ENCODE measurements at places on chromosomes 3 and 15. TPM values are rescaled to one million over a fixed set of nuclear protein-coding genes. Genes with fewer than 3 reads are reported as not detected.

MESP2 gene
- not detected for total RNA-seq

TEX55 gene
- 0.10 TPM for total RNA-seq

FANCD2OS gene
- not detected for total RNA-seq

LRRC31 gene
- total RNA-seq: not detected

DNA sequence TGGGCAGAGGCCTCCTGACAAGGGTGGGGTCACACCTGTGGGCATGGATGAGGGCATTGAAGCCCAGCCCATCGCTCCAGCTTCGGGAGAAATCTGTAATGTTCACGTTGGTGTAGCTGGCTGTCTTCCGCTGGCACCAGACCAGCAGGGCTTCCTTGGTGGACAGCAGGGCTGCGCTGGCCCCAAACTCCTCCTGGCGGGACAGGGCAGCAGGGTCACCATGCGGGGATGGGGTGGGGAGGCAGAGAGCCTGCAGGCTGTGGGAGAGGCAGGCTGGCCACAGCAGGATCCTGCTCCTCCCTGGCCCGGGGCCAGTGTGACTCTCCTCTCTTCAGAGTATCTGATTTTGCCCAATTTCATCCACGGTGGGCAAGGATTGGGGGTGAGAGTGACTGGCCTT lies 6.0 kb downstream of the SPTBN5 start:
- no peak for DNase-seq

GRCh38 chr3:42752441-42752840 lies 20.6 kb downstream of the CCDC13 start:
- DNase-seq: no peak

DNA sequence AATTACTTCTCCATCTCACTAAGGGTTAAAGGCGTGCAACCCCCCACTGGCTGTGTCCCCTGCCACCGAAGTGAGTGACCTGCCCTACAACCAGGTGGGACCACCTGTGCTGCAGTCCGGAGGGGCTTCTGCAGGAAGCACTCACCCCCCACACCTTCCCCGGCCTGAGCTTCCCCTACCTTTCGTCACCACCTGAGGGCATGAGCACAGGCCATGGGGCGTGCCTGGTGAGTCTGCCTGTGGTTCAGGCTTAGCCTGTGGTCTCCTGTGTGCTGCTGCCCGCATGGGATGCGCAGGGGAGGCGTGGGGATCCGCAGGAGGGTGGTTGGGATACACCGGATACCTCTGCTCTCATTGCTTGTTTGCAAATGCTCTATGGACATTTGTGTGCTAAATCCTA lies 46.0 kb downstream of the KLHL25 start:
- DNase-seq: no peak

DNA sequence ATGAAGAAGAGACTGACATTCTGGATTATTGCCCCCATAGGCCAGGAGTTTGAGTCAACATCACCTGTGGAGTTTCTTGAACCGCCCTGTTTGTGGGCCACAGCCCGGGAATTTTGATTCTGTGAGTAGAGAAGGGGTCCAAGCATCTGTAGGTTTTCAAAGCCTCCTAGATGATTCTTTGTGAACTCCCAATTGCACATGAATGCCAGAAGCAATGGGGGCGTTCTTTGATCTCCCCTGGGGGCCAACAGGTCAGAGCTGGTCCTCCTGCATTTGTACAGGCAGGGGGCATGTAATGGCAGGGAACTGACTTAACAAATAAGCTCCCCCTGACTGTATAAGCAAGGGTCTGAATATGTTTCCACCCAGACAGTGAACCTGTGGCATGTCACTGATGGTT lies 260.3 kb downstream of the SLCO3A1 start:
- DNase-seq: no peak

DNA sequence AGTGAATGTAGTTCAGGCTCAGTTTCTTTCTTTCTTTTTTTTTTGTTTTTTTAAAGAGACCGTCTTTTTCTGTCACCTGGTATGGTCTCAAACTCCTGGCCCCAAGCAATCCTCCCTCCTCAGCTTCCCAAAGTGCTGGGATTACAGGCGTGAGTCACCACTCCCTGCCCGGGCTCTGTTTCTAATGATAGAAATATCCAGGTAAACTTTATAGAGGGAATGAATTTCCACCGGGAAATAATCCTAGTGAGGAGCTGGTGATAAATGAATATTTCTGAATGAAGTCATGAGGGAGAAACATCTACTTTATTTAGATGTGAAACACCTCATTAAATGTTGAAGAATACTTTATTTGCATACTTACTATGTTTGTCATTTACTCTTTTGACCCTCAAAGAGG lies 7.2 kb downstream of the RNF13 start:
- no peak for DNase-seq

DNA sequence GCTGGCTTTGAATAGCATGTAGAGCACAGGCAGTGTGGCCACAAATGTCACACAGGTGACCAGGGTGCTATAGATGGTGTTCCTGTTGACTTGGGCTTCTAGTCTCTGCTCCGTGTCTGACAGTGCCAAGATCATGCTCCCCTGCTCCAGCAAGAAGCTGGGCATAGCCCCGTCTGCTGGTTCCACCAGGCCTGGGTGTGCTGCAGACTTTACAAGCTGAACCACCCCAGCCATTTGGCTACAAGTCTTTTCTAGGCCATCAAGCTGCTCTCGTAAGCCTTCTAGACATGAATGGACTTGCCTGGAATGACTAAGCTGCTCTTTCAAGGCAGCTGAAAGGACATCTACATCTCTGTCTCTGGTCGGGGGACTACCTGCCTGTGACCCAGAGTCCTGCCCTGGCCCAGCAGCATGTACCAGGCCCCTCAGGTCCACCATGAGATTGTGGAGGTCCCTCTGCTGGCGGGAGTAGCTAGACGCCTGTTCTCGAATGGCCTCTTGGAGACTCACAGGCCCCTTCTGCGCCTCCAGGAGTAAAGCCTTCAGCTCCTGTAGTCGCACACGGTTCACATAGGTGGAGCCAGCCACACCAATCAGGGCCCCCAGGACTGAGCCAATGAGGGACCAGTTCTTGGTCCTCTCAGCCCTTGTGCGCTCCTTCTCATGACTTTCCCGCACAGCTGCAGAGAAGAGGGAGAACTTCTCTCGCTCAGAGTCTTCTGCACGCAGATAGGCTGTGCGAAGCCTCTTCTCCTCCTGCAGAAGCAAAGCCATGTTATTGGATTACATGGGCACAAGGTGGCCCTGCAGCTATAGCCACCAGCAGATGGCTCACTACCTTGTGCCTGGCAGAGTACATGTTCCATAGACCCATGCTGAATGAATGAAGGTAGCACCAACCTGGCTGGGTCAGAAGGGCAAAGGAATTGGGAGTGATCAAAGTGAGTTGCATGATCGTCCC lies 2.8 kb upstream of the PLXNB1 start:
- peak; percentile 17 for DNase-seq

DNA sequence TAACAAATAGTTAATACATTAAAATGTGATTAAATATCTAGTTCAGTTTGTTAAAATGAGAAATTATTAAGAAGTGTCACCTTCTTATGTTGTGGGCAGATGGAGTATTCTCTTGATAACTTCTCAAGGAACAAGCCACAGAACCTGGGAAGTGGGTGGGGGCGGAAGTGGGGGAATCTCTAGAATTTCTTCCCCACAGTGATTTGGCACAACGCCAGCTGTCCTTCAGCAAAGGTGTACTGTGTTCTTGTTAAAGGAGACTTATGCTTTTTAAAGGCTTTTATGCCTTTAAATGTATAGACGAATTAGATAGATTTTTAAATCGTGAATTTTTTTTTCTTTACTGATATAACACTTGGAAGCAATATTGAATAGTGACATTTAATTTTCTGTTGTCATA lies 42.4 kb downstream of the SEC22A start:
- peak; percentile 13 for DNase-seq

DNA sequence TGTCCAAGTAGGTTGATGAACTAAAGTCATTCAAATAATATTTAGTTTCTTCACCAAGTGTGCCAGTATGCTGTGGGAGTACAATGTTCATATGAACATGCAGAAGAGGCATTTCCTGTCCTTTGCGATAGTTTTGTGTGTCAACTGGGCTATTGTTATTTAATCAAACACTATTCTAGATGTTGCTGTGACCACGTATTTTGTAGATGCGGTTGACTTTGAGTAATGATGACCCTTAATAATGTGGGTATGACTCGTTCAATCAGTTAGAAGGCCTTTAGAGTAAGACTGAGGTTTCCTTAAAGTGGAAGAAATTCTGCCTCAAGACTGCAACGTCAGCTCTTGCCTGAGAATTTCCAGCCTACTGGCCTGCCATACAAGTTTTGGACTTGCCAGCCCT lies 470.7 kb upstream of the CBLB start:
- DNase-seq: no peak
